Fibroblast of skin of right biceps (primary cell): ENCODE measurements at places on chromosomes 12 and 14.
A peak's percentile ranks its signal among the peaks of the same experiment; 100 is the strongest.

DNA sequence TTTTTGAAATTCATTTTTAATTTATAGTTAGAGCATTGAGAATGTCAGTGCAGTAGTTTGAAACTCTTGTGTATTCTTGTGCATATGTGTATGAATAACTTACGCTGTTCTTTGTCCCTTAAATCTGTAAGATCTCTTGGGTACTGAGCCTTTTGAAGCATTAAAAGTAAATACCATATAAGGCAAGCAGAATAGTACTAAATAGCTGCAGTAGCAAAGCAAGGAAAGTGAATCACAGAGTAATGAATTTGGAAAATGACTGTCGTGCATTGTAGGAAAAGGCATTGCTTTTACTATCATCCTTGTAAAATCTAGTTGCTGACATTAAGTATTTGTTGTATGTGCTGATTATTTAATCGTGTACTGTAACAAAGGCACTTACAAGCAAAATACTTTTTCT, 12.1 kb downstream of the CNOT2 start:
- peak; percentile 69 for DNase-seq

DNA sequence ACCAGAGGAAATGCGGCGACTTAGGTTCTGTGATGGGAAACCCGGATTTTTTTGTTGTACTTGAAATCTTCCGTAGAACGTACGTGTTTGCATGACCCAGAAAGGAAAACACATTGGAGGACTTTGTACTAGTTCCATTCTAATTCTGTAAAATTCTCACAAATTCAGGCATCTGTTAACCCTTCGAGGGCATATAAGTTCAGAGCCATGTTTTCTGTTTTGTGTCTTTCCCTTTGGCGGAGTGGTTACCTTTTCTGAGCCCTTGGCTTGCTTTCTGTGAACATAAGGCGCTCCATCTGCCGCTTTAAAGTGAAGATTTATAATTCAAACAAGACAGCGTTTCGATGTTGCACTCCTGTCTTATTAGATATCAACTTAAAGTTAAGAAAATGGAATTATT, 34.2 kb downstream of the BICD1 start:
- DNase-seq = no peak

- no peak for DNase-seq
Observed at GRCh38 chr12:114963846-114964245, 279.9 kb upstream of the TBX3 start.

- DNase-seq = peak; percentile 94
Observed at GRCh38 chr12:25993901-25994651, 35.6 kb downstream of the RASSF8 start.

DNA sequence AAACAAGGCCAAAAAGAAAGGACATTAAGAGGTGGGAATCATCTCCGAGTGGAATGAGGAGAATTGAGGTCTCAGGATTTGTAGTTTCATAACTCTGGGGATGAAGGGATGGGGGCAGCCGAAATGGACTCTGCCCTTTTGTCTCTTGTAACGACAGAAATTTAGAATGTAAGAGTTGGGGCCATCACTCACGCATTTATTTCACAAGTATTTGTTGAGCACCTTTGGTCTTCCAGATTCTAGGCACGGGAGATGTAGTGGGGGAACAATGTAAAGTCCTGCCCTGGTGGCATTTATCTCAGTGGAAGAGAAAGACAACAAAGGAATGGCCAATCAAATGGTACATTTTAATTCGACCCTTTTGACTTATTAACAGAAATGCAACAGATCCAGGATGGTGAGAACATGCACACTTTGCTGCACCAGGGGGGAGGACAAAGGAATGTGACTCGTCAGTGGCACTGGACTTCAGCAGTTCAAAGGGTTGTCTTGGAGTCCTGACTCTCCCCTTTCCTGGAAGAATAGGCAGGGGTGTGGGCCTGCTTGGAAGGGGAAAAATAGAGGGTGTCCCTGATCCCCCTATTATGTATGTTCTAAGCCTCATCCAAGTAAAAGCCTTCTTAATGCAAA, 102.0 kb downstream of the TMEM30B start:
- DNase-seq = peak; percentile 54

GRCh38 chr12:64716839-64717455, 42.3 kb downstream of the GNS start:
- DNase-seq = peak; percentile 7

DNA sequence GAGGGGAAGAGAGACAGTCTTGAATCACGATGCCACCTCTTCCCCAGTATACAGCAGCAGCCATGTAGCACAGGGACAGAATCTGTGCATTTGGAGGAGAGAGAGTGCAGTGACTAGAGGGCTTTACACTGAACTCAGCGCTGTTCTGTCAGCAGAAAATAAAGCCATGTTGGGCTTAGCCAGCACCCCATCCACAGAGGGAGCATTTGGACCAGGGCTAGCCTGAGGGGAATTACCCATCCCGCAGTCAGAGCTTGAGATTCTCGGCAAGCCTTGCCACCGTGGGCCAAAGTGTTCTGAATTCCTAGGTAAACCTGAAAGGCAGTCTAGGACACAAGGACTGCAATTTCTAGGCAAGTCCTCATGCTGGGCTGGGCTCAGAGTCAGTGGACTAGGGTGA, 120.4 kb upstream of the CNOT2 start:
- no peak for DNase-seq

DNA sequence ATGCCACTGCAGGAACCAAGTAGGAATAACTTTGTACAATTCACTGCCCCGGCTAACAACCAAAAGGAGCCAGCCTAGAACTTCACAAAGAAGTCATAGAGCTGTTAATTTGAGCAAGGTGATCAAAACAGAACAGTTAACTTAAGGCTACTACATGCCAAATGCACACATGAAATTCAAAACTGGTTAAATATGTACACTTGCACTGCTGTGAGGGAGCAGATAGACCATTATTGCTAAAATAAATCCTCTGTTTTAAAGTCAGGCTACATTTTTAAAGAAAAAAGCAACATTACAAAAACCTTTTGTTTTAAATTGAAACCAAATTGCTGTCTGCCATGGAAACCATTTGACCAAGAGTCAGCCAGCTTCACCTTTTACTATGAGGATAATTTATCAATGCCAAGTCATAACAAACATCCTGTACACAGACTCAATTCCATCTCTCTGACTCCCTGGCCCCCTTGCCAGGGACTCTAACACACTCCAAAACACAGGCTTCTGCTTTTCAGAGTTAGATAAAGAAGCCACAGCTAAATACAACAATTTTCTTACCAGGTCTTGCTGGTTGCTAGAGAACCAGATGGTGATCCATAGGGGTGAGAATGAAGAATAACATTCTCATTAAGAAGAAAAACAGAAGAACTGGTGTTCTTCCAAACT, 84.0 kb downstream of the LRP6 start:
- DNase-seq = peak; percentile 39

GRCh38 chr12:3537719-3538465, 46.9 kb downstream of the PRMT8 start:
- no peak for DNase-seq

DNA sequence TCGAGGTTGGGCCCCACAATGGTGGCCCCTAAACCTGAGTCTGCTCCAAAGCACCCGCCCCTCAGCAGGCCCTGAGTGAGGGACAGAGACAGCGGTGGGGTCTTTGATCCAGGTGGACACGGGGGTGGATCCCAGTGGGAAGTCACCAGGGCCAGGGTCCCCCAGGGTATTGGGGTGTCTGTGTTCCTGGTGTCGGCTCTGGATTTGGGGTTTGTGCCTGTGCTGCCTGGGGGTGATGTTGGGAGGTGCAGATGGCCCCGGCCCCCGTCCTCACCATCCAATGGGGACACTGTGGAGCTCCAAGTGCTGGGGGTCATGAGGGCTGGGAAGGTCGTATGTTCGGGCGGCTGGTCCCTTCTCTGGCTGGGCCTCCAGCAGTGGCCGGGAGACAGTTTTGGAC, 354.2 kb downstream of the TMEM121 start:
- DNase-seq = no peak

DNA sequence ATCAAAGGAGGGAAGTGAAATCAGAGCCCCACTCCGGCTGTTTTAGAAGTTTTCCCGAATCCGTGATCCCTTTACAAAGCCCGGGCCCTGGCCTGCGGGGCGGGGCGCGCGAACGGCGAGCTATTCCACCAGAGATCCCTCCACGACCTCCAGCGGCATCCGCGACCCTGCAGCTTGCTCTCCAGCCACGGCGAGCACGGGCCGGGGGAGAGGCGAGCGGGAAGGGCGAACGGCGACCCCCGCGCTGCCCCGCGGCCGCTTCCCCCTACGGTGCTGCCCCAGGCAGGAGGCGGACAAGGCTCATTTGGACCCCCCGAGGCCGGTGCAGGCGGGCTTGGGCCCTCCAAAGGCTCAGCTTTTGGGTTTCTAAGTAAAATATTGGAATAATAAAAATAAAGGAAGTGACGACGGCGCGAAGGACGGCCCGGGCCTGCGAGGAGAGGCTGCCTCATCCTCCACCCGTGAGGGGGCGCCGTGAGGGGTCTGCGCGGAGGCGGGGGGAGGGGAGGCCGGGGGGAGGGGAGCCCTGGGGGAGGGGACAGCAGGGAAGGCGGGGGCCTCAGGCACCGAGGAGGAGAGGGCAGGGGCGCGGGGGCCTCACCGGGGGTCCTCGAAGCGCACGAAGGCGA, 613 bp downstream of the SRSF9 start:
- no peak for DNase-seq

GRCh38 chr12:6827982-6828780, at the start of gene P3H3:
Gene P3H3 (plus strand): TSS chr12:6828407. CDS start chr12:6828441, 34 bp downstream.
- peak; percentile 71 for DNase-seq

DNA sequence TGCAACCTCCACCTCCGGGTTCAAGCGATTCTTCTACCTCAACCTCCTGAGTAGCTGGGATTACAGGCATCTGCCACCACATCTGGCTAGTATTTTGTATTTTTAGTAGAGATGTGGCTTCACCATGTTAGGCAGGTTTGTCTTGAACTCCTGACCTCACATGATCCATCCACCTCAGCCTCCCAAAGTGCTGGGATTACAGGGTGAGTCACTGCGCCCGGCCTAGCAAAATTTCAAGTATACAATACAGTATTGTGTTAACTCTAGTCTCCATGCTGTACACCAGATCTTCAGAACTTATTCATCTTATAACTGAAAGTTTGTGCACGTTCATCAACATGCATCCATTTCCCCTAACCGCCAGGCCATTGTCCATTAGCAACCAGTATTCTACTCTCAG, 115.1 kb upstream of the MDGA2 start:
- DNase-seq = no peak
